WERI-Rb-1 (cell line): ENCODE measurements at places on chromosomes 6 and 20.

DNA sequence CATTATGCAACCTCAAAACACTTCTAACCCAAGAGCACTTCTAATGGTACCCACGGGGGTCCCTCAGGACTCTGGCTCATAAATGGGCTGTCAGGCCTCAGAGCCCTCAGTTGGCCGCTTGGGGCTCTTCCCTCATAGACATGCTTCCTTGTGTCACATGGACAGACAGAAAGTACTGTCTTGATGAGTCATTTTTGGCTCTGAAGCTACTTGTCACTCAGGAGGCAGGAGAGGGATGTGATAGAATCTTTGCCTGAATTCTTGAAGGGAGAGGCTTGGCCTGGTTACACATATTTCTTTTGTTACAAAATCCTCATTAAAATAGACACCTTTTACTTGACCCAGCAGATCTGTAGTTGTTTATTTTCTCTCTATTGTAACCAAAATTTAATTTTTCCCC is 15.1 kb upstream of the EDN1 start:
- DNase-seq: no peak

GRCh38 chr20:63456429-63457284 is 15.8 kb downstream of the KCNQ2 start:
- DNase-seq: no peak

DNA sequence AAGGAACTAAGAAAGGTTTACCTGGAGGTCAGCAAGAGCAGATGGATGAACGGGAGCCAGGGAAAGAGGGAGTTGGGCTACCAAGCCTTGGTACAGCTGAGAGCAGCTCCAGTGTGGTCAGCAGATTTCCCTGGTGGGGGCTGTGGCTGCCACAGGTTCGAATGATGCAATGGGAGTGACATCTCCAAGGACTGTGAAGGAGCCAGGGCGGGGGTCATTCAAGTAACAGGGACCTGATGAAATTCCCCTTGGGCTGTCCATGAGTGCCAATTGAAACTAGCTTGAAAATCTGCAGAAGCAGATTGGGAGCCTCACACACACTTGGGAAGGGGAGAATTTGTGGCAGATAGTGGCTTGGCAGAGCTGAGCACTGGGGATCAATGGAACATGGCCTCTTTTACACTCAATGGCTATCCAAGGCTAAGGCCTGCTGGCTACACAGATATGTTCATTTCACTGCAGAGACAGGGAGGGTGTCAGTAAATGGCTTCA is 247.0 kb upstream of the ECI2 start:
- DNase-seq: no peak

DNA sequence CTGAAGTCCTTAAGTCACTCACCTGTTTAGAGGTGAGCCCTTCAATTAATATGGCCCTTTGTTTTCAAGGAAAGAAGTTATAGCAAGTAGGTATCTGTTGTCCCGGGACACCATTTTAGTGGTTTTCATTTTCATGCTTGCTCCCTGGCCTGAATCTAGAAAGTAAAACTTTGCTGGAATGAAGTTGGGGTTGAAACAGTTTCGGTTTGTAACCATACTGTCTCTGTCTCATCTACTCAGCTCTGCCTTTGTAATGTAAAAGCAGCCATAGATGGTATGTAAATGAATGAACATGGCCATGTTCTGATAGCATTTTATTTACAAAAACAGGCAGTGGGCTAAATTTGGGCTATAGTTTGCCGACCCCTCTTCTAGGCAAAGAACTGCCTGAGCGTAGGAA is 64.9 kb upstream of the GNRH2 start:
- no peak for DNase-seq

DNA sequence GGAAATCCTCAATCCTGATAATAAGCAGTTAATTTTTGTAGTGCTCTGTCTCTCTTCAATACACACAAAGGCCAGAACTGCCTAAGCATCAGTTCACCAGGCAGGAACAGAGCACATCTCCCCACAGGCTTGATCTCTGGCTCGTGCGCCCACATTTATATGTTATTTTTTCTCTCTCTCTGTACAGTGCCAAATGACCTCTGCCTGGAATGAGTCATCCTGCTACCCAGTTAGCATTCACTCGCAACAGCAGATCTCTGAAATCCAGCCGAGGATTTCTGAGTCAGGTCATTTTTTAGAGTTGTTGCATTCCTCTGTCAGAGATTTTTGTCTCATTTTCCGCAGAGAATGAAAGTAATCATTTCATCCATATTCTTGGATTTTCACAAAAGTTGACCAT is 107.1 kb downstream of the COL12A1 start:
- DNase-seq: no peak

DNA sequence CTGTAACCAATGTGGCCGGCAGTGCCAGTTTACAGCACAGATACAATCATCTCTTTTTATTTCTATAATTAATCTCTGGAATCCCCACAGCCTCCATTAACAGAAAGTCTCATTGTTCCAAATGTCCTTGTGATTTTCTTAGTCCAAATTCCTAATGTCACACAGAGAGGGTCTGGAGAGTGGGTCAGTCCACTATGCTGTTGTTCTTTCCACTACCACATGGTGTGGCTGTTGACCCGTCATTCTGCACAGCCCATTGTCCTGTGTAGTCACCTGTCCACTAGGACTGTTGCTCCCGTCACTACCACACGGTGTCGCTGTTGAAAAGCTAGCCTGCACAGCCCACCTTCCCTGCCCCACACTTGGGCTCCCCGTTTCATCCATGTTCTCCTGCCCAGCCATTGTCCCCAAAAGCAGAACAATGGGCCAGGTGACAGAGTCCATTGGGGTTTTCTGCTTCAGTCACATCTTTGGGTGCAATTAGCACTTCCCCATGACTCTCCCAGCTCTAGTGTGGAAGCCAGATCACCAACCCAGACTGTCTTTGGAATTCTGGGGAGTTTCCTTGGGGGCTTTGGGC is 8.6 kb upstream of the LBP start:
- peak; percentile 81 for DNase-seq

GRCh38 chr6:138680085-138680484 is 93.5 kb upstream of the CCDC28A start:
- no peak for DNase-seq

GRCh38 chr6:83613378-83613777 is 95.5 kb downstream of the SNAP91 start:
- no peak for DNase-seq

DNA sequence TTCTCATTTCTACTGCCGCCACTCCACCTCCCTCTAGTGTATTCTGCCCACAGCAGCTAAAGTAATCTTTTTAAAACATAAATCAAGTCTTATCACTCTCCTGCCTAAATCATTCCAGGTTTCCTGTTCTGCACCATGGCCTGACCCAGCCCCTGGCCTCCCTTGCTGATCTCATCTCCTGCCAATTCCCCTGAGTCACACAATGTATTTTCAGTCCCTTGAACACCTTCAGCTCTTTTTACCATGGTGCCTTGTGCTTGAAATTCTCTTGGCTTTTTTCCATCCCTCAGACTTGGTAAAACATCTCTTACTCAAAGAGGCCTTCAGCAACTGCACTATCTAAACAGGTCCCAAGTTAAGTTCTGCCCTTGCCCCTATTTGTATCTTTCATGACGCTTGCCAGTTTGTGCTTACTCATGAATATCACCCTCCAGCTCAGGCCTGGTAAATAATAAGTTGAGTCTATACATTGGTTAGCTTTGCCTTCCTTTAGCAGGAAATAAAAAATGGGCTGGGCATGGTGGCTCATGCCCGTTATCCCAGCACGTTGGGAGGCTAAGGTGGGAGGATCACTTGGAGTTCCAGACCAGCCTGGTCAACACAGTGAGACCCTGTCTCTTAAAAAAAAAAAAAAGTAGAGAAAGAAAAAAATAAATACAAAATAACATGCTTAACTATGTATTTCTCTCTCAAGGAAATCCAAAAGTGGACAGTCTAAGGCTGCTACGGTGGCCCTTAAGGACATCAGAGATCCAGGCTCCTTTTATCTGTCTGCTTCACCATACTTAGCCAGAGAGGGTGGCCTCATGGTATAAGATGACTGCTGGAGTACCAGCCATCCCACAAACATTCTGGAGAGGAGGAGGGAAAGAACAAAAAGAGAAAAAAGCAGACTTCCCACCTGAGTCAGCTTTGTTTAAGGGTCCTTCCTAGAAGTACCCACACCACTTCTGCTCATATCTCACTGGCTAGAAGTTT is 62.2 kb downstream of the ARFGEF2 start:
- no peak for DNase-seq

DNA sequence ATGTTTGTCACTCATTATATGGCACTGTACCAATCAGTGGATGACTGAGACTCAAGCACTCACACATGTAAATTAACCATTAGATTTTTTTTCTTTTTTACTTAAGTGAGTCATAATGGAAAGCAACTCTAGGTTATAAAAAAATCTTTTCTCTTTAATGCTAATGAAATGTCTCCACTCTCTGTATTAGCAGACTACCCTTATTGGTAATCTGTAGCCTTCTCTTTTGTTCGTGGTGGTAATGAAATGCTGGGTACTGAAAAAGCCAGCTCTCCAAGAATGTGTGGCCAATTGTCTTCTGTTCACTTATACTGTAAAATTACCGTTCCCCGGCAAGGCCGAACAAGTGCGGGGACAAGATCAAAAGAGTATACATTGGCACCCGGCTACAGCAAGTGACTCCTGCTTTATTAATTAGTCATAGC is 69.0 kb downstream of the AFG1L start:
- no peak for DNase-seq

DNA sequence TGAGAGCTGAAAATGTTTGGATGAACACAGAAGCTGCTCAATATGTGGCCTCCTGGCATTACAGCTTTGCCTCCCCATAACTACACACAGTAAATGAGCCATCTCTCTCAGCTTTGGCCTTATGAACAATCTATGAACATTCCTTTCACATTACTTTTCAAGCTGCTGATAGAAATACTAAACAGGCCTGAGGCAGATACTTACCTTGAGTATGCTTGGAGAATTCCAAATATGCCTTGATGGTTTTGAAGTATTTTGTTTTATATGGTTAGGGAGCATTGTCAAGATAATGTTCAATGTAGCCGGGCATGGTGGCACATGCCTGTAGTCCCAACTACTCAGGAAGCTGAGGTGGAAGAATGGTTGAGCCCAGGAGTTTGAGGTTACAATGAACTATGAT is 104.5 kb downstream of the CD24 start:
- no peak for DNase-seq

DNA sequence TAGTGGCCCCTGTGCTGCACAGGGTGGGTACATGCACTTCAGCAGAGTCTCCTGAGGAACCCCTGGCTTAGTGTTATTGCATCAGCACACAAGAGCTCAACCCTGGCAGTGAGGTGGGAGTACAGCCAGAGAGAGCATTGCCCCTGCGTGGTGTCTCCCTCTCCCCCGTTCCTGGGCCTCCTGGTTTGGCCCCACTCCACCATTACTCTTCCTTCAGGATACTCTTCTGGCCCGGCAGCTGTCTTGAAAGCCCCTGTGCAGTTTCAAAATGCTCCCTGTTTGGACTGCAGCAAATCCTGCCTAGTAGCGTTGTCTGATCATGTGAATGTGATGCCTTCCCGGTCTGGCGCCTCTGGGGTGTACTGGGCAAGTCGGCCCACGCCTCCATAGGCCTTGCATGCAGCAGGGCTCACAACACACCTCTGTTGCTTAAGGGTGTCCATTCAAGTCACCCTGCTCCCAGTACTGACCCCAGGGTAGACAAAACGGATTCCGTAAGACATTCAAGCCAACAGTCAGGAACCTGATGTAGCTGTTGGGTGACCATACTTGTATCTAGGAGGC is 32.1 kb downstream of the TXNDC5 start:
- no peak for DNase-seq

GRCh38 chr20:38355161-38356012 is 9.1 kb downstream of the LBP start:
- no peak for DNase-seq

DNA sequence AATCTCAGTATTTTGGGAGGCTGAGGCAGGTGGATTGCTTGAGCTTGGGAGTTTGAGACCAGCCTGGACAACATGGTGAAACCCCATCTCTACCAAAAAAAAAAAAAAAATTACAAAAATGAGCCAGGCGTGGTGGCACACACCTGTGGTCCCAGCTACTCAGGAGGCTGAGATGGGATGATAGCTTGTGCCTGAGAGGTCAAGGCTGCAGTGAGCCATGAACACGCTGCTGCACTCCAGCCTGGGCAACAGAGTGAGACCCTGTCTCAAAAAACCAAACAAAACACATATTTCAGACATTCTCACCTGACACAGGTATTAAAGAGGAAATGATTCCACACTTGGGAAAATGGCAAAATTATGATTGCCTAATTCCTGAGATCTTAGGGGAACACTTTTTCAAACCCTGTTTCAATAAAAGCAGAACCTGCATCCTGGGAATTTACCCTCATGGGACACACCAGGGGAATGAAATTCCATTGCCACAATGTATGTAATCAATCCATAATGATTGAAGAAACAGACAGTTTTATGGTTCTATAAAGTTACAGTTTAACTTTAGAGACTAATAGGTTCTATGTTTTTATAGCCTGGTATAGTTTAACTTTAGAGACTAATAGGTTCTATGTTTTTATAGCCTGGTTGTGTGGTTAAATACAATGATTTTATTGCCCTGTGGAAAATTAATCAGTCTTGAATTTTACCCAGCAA is 29.6 kb upstream of the DNAAF9 start:
- DNase-seq: no peak

DNA sequence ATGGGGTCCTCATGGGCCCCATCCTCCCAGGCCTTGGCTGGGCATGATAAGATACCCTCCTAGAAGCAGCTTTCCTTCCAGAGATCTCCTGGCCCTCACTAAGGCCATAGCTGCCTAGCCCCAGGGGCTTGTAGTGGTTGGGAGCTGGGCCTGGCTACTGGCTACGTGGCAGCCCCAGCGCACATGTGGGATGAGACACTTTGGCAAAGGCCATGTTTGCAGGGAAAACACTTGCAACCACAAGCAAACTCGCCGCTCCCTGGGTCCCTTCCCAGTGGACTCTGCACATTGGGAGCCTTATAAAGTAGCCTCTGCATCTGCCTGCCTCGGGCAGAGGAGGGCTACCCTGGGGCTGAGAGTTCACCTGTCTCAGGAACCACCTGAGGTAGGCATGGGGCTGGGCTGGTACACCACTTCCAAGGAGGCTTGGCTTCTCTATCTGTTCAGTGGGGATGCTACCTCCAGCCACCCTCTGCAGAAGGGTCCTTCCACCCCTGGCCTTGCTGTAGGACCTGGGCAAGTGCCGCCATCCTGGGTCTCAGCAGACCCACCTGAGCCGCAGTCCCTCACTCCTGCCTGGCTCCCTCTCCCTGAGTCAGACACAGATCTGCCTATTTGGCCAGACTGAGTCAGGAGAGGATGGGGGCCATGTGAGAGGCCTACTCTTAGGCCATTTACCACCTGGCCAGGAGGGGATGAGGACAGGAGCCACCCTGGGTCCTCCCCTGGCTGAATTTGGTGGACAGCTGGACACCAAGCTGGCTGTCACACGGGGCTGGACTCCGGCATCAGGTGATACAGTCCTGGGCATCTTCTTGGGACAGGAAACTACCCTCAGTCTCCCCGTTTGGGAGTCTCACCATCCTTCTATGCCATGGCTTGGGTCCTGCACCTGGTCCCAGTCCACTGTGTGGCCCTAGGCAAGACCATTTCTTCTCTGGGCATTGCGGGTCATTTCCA is at the start of gene BPIFB2:
Gene BPIFB2, plus strand, starts transcription at position 329 of the 960 bp plus-strand sequence. CDS start 871 bp downstream, outside the sequence.
- no peak for DNase-seq
